ENCODE measurements at places on chromosomes 2 and 18.

GRCh38 chr2:140975237-140975636 lies 1155.6 kb downstream of the LRP1B start:
- DNase-seq: no peak

DNA sequence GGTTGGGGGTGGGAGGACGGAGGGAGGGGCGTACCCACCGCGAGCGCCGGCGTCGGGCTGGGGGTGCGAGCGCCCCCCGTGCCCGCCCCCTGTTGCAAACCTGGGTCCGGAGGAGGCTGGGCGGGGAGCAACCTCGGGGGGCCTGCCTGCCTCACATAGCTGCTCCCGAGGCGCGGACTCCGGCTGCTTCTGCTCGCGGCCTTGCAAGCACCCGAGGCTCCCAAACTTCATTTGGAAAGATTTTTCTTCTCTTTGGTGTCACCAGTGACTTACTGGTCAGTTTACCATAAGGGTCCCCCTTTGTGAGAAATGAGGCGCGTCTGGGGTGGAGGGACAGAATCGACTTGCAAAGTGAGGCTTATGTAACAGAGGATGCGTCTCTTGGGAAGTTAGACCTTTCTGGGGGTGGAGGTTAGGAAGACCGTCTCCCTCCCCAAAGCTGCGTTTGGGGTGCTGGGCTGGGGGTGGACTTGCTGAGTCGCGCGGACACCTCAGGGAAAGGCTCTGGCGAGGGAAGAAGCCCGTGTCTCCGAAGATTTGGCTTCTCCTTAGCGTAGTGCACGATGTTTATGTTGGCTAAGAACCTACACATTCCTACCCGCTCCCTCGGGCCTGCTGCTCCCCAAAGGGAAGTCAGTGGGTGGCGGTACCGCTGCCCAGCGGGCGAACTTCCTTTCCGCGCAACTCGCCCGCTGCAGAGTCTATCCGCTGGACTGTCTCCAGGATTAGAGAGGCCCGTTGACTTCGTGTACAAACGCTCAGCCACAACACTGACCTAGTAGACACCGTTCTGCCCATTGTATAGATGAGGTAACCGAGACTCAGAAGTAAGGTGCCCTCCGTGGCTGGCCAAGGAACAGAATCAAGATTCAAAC lies 559 bp downstream of the TMEM37 start:
- peak; percentile 8 for DNase-seq

DNA sequence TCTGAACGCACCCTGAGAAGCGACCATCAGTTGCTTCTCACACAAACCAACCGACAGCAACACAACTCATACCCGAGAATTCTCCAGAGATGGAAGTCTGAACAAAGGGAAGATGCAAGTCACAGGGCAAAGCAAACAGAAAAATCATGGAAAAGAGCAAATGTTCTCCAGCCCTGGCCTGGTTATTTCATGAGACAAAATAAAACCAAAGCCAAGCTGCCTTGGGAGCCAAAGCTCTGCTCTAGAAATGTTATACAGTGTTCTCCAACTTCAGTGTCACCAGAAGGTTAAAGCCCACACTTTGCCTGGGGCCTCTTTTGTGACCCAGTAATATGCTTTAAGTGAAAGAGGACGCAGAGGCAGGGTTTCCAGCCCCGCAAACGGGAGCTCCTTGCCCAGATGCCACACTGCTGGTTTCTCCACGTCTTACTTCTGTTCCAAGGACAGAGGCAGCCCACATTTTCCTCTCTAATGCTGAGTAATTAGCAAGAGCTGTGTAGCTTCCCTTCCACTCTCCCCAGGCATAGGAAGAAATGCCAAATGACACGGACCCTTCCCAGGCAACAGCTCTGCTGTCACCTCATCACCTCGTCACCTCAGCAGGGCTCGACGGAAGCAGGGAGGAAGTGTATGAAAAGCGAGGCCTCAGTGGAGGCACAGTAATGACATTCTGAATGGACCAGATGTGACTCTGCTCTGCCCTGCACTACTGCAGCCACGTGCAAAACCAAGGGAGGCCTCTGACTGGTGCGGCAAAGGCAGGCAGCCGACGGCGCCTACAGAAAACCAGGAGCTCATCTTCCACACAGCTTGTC lies 64.7 kb downstream of the FBXO15 start:
- no peak for DNase-seq

- peak; percentile 42 for DNase-seq
Observed at GRCh38 chr2:71282493-71282892, 49.1 kb upstream of the ZNF638 start.

- no peak for DNase-seq
Observed at GRCh38 chr2:16291226-16291625, 350.9 kb downstream of the MYCN start.

DNA sequence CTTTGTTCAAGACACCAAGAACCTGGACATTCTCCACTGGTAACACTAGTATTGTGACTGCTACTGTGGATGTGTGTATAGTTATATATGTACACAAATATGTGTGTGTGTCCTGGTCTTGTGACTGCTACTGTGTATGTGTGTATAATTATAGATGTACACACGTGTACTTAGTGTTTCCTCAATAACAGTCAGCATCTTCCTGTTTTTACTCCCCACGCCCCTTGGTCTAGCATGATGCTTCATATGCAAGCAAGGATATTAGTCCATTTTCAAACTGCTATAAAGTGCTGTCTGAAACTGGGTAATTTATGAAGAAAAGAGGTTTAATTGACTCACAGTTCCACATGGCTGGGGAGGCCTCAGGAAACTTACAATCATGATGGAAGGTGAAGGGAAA lies 802.7 kb downstream of the RNF144A start:
- no peak for DNase-seq

DNA sequence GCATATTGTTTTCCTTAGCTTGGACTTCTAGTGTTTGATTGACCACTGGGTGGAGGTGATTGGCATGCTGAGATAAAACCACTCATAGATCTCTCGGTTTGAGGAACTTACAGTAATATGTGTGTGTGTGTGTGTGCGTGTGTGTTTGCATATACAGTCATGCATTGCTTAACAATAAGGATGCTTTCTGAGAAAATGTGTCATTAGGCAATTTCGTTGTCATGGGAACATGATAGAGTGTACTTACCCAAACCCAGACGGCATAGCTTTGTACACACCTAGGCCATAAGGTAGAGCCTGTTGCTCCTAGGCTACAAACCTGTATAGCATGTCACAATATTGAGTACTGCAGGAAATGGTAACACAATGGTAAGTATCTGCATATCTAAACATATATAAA lies 167.3 kb downstream of the NYAP2 start:
- DNase-seq: peak; percentile 5

GRCh38 chr2:241936457-241937133 lies 67.1 kb downstream of the RTP5 start:
- no peak for DNase-seq

GRCh38 chr18:67433971-67434370 lies 82.5 kb downstream of the DSEL start:
- no peak for DNase-seq

DNA sequence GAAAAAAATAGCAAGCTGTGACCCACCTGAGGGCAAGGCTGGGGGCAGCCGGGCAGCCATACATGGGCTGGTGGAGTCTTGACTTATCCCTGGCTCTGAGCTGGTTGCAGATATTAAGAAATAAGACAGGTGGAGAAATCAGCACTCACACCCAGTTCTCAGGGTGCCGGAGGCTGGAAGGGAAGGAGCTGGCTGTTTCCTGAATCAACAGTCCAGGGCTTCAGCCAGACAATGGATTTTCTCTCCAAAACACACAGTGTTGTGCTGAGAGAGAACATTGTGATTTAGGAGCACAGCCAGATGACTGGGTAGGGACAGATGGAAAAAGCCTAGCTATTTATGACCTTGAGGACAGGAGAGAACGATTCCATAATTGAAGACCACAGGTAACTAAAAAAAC lies 208.8 kb downstream of the LDLRAD4 start:
- DNase-seq: no peak

DNA sequence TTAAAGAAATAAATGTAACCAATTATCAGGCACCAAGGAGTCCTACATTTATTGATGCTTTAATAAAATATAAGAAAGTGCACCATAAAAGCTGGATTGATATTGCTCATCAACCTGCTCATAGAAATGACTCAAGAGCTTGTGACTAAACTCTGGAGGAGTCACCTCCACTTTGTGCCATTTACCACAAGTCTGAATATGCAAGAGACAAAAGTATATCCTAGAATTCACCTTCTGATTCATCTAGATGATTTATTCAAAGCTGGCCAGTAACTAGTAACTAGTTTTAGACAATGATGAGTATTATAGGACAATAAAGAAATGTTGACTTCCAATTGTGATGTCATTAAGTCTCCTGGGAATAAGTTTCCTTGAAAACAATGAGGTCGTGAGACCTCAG lies 146.0 kb upstream of the SOX11 start:
- DNase-seq: no peak

GRCh38 chr2:23135481-23136100 lies 249.4 kb upstream of the KLHL29 start:
- DNase-seq: no peak

DNA sequence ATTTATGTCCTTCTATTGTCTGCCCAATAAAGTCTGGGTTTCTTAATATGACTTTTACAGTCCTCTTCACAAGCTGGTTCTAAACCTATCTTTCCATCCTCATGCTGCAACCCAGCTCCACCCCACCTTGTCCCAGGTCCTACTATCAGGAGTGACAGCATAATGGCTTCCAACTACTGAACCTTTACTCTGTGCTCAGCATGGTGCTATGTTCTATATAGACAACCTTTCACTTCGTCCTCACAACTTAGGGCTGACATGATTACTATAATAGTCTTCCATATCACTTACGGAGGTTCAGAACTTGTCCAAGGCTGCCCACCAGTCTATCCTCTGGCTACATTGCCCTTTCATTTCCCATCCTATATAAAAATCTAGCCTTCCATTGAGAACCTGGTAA lies 256.8 kb downstream of the ALK start:
- no peak for DNase-seq

- no peak for DNase-seq
Observed at GRCh38 chr18:50786864-50787263, 33.0 kb downstream of the MRO start.

DNA sequence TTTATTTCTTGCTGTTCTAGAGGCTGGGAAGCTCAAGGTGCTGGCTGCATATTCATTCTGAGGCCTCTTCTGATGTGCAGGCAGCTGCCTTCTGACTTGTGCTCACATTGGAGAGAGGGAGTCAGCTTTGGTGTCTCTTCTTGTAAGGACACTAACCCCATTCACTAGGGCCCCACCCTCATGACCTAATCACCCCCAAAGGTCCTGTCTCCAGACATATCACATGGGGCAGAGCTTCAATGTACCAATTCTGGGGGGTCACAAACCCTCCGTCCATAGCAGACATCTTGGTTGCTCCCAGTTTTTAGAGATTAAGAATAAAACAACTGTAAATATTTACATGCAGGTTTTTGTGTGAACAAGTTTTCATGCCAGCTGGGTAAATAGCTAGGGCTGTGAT lies 109.1 kb downstream of the RTP5 start:
- DNase-seq: no peak

DNA sequence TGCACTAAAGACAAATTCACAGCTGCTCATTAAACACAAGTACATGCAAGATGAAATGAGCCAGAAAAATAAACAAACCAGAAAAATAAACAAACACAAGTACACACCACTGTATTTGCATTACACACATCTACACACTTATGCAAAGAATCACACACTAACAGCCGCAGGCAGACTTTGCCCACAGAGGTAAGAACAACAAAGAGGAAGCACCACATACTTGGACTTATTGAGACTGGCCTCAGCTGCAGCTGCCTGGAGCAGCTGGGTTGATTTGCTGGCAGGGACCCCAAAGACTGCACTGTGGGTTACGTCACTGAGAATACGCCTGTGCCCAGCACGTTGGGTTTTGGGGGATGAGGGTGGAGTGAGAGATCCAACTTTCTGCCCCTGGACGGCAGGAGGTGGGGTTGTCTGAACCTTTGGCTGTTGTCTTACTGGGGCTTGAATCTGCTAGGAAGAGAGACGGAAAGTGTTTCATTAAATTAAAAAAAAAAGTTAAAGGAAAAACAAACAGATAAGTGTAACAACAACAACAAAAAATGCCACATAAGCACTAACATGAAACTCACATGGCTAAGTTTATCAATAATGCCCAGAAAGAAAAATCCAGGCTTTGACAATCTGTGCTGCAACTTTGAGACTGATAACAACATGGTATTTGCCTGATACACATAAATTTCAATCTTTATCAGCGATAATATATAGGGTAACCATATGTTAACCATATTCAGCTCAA lies 71.9 kb upstream of the NFU1 start:
- DNase-seq: peak; percentile 25

GRCh38 chr18:31056296-31056695 lies 13.8 kb upstream of the DSC3 start:
- no peak for DNase-seq

GRCh38 chr2:113240915-113241911 lies 37.5 kb downstream of the PAX8 start:
- DNase-seq: peak; percentile 22

DNA sequence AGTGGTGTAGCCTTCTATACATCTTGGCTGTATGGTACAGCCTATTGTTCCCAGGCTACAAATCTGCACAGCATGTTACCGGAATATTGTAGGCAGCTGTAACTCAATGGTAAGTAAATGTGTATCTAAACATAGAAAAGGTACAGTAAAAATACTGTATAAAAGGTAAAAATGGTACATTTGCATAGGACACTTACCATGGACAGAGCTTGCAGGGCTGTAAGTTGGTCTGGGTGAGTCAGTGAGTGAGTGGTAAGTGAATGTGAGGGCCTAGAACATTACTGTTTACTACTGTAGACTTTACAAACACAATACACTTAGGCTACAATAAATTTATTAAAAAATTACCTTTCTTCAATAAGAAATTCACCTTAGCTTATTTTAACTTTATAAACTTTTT lies 3.7 kb upstream of the MRPS9 start:
- DNase-seq: no peak

DNA sequence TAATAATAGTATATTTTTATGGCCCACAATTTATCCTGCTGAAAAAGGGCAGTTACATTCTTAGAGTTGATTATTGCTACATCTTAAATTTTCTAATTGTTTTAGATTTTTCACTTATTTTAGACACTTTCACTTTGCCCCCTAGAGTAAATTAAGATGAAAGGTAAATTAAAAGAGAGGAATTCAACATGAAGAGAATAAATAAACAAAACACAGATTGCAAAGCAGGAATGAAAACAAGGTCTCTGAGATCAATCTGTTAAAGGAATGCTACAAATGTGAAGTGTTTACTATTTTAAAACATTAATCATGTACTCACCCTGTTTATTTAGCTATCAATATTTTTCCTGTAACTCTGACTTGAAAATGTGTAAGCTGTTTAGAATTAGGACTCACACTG lies 113.5 kb upstream of the ETAA1 start:
- DNase-seq: no peak

GRCh38 chr2:55968941-55969340 lies 45.4 kb upstream of the EFEMP1 start:
- DNase-seq: no peak
